ENCODE measurements at places on chromosomes 16 and 17.

DNA sequence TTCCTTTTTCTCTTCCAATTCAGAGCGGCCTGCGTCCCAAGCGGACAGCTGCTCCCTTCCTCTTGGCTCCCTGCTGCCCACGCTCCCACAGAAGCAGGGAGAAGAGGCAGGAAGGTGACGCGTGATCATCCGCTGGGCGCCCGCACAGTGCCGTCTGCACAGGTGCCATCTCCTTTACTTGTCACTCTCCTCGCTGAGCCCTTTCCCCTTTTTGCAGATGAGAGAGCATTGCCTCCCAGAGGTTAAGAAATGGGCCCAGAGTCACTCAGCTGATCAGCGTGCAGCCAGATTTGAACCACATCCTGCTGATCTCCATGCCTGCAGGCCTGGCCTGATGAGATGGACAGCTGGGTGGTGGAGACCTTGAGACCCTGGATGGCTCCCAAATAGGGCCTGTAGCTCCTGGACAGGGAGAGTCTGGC, 299.8 kb downstream of the SEC14L1 start:
- peak; percentile 58 for DNase-seq

DNA sequence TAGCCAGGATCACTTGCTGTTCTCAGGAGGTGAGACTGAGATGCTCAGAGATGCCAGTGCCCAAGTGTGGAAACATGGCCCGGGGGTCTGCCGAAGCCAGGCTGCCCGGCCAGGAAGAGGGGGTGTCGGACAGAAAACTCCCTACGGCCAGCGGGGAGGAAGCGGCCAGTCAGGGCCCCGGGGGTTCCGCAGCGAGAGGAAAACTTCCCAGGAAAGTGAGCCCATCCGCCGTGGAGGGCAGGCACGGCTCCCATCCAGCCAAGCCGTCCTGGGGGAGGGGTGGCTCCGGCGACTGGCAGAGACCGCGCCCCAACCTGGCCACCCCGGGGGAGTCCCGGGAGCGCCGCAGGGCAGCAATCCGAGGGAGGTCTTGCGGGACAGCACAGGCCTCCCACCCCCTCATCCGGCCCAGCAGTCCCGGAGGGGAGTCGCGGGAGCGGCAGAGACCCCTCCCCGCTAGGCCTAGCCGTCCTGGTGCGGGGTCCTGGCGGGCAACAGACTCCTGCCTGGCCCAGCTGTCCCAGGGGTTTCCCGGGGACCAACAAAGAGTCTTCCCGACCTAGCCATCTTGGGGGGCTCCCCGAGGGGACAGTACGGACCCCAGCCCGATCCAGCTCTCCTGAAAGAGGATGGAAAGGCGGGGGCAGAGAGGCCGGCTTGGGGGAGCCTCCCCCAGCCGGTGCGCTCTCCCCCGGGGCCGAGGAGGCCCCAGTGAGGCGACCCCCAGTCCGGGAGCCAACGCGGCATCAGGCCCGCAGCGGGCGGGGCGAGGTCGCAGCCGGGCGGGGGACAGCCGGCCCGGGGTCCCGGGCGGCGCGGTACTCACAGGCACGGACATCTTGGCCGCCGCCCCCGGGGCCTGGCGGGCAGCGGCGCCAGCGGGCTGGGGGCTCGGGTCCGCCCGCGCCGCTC, 13.8 kb upstream of the BCAR1 start:
- DNase-seq: no peak

DNA sequence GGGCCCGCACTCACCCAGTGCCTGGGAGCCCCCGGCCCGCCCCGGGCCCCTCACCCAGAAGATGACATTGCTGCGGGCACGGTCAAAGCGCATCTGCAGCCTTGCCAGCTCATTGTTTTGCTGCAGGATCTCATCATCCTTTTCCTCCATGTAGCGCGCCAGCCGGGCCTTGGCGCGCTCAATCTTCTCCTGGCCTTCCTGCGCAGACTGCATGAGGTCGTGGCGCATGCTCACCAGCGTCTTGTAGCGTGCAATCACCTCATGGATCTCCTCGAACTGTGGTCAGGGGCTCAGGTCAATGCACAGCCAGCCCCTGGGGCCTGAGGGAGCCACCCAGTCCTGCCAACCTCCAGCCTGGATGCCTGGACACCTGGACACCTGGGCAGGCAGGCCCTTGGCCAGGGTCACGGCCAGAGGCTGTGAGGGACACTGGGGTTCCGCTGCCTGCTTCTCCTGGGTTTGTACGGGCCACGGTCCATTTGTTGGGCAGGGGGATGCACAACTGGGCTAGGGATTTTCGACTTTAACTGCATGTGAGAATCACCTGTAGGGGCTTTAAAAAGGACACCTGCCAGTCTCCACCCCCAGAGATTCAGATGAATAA, 9.2 kb downstream of the CCDC42 start:
- no peak for DNase-seq

DNA sequence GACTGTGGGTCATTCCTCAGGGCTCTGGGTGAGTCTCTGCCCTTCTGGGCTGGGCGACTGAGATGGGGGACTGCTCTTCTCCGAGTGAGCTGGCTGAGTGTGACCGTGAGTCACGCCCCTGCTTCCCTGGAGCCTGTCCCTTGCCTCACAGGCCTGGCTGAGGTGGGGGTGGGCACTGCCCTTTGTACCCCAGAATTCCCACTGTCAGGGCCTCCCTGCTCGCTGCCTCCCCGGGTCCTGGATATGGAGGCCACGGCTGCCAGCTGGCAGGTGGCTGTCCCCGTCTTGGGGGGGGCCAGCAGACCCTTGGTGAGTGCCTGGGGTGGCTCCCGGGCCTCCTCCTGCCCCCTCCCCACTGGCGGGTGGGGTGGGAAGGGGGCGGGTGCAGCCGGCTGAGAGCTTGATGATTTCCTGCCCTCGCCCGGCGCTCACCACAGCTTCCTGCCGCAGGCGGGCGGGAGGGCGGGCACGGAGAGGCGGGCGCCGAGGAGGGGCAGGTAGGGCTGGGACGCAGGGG, at the start of gene LAT:
Gene LAT (plus strand): TSS at position 434 of the 517 bp plus-strand sequence. CDS start 366 bp downstream, outside the sequence.
- peak; percentile 82 for DNase-seq

GRCh38 chr17:71477356-71477755, 643.5 kb upstream of the SOX9 start:
- no peak for DNase-seq

GRCh38 chr17:7716901-7717755, at the start of gene DNAH2:
DNAH2 (plus strand) TSS chr17:7717744; CDS start chr17:7719735, 1,991 bp downstream.
- DNase-seq: peak; percentile 74

DNA sequence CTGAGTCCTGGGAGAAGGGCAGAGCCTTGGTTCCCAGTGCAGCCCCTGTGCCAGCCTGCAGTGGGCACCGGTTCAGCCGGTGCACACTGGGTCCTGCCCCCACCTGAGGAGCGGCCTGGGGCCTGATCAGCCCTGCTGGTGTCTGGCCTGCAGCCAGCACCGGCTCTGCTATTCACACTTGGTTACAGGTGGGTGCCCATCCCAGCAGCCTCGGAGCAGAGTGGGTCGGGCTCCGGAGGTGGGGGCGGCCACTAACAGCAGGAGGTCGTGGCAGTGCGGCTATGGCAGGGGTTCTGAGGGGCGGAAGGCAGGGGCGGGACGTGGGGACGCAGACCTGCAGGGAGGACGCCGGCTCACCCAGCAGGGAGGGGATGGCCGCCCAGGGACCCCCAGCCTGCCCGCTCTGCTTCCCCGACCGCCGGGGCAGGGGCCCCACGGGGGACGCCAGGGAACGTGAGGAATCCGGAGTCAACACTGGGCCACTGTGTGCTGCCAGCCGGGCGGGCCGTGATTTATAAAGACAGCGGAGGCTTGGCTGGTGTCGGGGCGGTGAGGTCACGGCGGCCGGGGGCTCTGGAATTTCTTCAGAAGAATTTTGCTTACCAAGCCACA, 20.3 kb downstream of the METRNL start:
- DNase-seq: no peak

DNA sequence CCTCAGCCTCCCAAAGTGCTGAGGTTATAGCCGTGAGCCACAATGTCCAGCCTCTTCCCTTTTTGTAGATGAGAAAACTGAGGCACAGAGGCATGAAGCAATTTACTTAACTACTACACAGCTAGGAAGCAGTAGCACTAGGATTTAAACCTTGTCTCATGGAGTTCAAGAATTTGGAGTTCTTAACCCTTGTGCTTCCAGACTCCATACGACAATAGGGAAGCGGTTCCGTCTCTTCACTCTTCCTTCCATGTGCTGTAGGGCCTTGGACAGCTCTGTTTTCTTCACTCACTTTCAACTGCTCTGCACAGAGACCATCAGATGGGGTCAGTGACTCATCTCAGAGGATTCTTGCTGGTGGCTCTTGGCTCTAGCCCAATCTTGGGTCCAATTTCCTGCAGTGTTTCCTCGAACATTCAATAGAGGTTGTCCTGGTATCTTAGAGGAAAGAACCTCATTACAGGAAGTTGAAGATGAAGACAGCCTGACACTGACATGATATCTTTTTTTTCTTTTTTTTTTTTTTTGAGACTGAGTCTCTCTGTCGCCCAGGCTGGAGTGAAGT, 19.3 kb downstream of the ITGAL start:
- no peak for DNase-seq

DNA sequence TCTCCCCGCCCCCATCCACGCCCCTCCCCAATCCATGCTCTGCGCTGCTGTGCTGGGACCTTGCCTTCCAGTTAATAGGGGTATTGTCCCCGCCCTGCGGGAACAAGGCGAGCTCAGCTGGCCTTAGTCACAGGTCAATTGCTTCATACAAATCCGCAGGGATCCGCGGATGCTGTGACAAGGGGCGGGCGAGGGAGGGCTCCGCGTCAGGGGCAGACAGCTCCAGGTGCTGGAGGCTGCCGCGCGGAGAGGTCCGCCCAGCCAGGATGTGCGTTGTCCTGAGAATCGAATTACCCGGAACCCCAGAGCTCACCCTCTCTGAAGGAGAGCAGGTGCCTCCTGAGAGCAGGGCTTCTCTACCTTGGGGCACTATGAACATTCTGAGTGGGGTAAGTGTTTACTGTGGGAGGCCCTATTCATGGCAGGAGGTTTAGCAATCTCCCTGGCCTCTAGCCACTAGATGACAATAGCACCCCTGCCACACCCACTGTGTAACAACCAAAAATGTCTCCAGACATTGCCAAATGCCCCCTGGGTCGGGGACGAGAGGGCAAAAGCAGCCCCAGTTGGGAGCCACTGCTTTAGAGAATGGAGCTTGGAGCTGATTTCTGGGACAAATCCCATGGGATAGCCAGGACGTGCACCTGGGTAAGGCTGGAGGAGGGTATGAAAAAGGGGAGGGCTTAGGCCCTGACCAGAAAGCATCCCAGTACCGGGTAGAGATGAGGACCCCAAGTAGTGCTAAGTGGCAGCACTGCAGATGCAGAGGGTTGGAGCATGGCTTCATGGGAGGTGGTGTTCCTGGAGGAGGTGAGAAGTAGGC, 138.2 kb downstream of the CYLD start:
- peak; percentile 59 for DNase-seq

- DNase-seq: no peak
Observed at GRCh38 chr17:61794792-61795191, 68.5 kb downstream of the BRIP1 start.

- DNase-seq: peak; percentile 19
Observed at GRCh38 chr17:63041722-63042121, 75.7 kb downstream of the TANC2 start.

GRCh38 chr16:6576606-6577005, 756.0 kb upstream of the RBFOX1 start:
- no peak for DNase-seq

GRCh38 chr17:17693253-17694168, 12.3 kb downstream of the RAI1 start:
- peak; percentile 81 for DNase-seq

GRCh38 chr16:73037331-73037745, 10.6 kb downstream of the ZFHX3 start:
- DNase-seq: no peak

GRCh38 chr17:37121616-37122015, 172.9 kb downstream of the AATF start:
- no peak for DNase-seq

- DNase-seq: no peak
Observed at GRCh38 chr17:46765453-46765852, 53.0 kb downstream of the WNT3 start.

- no peak for DNase-seq
Observed at GRCh38 chr17:44677136-44677535, 12.4 kb downstream of the CCDC43 start.

DNA sequence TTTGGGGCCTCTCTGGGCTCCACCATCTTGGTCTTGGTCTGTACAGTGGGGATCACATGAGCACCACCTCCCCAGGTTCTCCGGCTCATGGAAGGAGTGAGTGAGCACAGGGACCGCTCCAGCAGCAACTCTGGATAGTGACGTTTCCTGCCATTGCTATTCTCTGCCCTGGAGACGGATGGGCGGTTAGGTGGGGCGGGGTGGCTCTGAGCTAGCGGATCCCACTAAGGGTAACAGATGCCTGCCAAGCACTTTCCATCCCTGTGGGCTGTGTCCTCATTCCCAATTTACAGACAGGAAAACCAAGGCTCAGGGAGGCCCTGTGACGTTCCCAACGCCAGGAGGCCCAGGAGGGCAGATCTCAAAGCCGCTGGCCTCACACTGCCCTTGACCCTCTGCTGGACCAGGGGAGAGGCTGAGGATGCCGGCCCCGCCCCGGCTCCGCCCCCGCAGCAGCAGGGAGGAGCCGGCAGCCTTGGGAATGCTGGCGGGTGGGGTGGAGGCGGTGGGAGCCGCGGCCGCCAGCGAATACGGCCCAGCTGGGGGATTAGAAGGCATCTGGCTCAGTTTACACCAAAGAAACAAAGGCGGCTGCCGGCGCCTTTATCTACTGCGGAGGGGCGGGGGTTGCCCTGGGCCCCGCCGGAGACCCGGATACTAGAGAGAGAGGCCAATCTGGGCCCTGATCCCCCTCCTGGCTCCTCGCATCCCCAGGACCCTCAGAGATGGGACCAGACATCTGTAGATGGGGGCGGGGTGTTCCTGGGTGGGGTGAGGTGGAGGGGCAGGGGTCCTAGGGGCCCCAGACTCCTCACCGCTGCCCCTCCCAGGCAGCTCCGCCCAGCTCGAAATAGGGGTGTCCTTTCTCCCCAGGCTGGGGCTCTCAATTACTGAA, 122.3 kb upstream of the CIBAR2 start:
- DNase-seq: no peak
